ENCODE measurements at places on chromosomes 6 and 20.

- DNase-seq, result peak; percentile 35
These were observed 5.9 kb downstream of the TMEM63B start for GRCh38 chr6:44133003-44133931.

- no peak for DNase-seq
These were observed 87.7 kb downstream of the TFAP2C start for GRCh38 chr20:56716806-56717205.

DNA sequence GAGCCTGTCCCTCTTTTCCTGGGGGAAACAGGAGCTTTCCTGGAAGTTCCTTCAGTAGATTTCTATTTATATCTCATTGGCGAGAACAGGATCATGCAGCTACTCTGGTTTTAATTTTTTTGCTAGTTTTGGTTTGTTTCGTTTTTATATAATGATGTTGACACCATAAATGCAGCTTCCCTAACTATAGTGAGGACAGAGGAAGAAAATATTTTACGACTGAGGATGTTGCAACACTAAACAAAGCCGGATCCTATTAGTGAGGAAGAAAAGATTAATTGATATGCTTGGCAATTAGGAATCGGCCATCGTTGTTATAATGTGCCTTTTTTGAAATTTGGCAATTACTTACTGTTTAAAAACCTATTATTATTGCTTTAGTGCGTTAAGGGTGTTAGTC is 16.6 kb downstream of the KDM1B start:
- DNase-seq, result no peak

- DNase-seq, result no peak
These were observed 477.0 kb downstream of the HAO1 start for GRCh38 chr20:7463290-7463689.

- no peak for DNase-seq
These were observed 27.8 kb upstream of the PREP start for GRCh38 chr6:105430685-105431084.

GRCh38 chr20:38049800-38050199 is 16.3 kb downstream of the RPRD1B start:
- peak; percentile 82 for DNase-seq

GRCh38 chr20:58868795-58869194 is 16.3 kb downstream of the GNAS start:
- no peak for DNase-seq

DNA sequence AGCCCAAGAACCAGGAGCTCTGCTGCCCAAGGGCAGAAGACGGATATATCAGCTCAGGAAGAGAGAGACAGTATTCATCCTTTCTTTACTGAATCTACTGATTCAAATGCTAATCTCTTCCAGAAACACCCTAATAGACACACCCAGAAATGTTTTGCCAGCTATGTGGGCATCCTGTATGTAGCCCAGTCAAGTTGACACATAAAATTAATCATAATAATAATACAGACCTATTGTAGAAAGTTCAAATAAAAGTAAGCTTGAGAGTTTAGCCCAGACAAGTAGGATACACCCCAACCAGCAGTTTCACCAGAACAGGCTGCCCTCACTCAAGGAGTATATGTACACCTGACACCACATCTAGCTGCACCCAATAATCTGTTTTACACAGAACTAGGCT is 73.9 kb upstream of the VGLL2 start:
- no peak for DNase-seq

GRCh38 chr6:142735204-142735603 is 209.8 kb downstream of the HIVEP2 start:
- no peak for DNase-seq

- no peak for DNase-seq
These were observed 202.6 kb downstream of the CD109 start for GRCh38 chr6:73898599-73898998.

- DNase-seq, result no peak
These were observed 176.4 kb downstream of the TFAP2B start for GRCh38 chr6:50995036-50995435.

- DNase-seq, result no peak
These were observed 16.3 kb downstream of the TFAP2B start for GRCh38 chr6:50834929-50835410.

GRCh38 chr6:62891065-62891647 is 320.1 kb upstream of the FKBP1C start:
- DNase-seq, result peak; percentile 9

DNA sequence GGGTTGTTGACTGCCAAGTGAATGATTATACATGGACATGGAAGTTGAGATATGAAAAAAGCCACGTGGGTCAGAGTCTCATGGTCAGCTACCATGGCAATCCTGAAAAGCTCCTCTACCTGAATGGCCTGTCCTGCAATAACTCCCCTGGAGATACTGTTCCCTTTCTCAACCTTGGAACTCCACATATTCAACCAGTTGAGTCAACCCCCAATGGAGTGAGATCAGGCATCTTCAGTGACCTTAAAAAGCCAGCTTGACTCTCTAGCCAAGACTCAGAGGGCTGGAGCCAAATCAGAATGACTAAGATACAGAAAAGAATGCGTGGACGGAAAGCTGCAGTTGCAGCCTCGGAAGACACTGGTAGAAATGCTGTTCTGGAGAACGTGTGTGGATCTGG is 341.3 kb downstream of the FOXA2 start:
- DNase-seq, result no peak

GRCh38 chr6:39266375-39266774 is 37.1 kb upstream of the KCNK5 start:
- no peak for DNase-seq

DNA sequence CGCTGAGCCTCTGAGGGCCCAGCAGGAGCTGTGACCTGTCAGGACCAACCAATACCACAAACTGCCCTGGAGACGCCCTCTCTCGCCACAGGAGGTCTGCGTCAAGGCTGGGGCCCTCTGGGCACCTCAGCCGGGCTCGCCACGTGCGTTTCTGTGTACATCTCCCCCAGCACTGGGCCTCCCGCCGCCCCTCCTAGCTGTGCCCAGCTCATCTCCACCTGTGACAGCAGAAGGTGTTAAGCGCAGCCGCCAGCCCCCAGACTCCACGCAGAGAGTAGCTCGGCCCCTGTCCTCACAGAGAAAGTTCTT is 91.4 kb downstream of the TAF4 start:
- no peak for DNase-seq

- DNase-seq, result no peak
These were observed 7.5 kb upstream of the DST start for GRCh38 chr6:56650191-56650590.

GRCh38 chr20:52291109-52291508 is 99.5 kb upstream of the ZFP64 start:
- no peak for DNase-seq

DNA sequence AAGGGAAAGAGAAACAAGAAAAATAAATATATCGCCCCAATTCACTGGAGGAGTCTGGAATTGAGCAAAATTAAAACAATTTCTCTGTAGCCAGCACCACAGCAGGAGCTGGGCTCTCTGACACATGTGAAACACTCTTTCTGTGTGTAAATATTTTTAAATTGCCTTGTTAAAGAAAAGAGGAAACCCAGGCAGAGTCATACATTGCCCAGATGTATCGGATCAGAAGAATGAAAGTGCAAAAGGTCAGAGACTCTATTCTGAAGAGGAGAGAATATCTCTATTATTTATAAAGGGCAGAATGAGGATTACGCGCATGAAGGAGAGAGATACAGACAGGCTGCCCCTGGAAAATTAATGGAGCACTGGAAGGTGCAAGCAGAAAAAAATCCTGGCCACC is 127.0 kb upstream of the MAN1A1 start:
- no peak for DNase-seq

GRCh38 chr6:34059136-34059731 is 86.7 kb downstream of the GRM4 start:
- DNase-seq, result no peak

DNA sequence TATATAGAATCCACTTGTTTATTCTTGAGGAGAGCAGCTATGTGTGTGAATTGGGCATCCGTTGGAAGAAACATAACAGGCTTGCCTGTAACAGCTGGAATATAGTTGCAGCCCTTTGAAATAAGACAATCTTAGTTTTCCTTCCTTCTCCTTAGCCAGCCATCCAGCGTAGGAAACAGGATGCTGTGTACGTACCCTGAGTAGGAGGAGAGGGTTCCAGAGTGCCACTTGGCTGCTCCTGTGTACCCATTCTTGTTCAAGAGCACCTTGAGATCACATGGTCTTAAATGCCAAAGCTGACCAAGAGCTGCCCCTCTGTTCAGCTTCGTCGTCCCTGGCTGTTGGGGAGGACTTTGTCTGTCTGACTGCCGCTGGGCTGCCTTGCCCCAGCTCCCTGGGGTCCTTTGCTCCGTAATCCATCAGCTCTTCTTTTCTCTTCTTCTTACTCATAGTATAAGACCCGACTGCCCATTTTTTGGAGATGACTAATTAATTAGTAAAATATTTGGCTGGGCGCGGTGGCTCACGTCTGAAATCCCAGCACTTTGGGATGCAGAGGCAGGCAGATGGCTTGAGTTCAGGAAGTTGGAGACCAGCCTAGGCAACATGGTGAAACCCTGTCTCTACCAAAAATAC is 49.0 kb downstream of the RREB1 start:
- DNase-seq, result no peak

DNA sequence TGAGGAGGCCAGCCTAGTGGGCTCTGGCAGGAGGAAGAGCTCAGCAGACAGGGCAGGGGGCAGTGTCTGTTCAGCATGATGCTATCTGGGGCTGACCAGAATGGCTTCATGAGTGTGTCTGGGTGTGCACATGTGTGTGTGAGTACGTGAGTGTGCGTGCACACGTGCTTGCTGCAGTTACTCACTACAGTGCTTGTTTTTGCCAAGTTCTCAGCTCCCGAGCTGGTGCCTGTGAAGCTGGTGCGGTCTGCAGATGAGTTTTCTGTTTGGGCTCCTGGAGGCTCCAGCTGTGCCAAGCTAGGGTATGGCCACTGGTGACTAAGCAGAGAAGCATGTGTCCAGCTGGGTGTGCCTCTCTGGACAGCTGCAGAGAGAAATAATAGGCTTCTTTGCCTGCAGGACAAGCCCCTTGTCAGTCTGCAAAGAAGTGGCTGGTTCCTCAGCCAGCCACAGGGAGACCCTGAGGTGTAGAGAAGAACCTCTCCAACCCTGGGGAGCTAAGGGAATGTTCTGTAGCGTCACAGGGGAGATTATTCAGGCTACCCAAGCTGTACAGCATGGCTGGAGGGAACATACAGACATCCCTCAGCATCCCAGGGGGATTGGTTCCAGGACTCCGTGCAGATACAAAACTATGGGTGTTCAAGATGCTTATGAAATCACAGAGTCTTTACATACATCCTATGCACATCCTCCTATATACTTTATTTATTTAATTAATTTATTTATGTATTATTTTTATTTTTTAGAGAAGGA is 40.2 kb upstream of the FAM50B start:
- peak; percentile 78 for DNase-seq

DNA sequence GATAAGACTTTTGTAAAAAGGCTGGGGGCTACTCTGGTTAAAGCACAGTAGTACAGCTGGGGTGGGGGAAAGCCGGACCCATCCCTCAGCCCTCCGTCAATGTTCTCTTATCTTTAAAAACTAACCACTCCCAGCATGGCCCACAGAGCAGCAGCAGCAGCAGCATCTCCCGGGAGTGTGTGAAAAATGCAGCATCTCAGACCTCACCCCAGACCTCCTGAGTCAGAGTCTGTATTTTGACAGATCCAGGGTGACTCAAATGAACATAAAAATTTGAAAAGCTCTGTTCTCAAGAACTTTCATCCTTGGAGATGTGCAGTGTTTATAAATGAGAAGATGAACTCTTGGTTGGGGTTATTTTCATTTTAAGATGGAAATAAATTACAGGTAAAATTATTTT is 277.7 kb upstream of the ECI2 start:
- no peak for DNase-seq

- DNase-seq, result no peak
These were observed 22.9 kb upstream of the PAX1 start for GRCh38 chr20:21682521-21682954.

- no peak for DNase-seq
These were observed 2.1 kb downstream of the EZR start for GRCh38 chr6:158816803-158817727.

DNA sequence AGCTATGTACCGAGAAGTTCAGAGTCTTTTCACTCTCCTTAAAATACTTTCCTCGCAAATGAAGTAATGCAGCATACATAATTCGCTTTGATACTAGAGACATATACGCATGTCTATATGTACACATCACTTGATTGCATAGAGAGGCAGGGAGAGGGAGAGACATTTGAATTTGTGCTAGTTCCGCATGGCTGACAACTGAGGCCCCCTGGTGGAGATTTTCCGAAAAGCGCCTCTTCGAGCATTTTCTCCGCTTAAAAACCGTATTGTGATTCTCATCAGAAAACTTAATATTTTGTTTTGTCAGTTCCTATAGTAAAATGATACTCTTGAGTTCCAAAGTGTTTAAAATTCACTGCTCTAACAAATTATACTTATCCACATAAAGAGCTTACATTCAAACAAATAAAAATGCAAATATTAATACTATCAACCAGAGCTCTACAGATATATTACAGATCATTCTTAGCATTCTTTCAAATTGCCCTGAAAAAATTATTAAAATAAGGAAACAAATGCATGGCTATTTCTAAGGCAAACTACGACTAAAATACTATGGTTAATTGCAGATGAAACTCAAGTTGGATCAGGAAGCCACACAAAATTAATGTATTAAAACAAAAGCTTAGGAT is 637 bp downstream of the MYLK4 start:
- peak; percentile 66 for DNase-seq

Data from SW 1271 (cell line).